ENCODE measurements at places on chromosomes 11 and 22.
A peak's percentile ranks its signal among the peaks of the same experiment; 100 is the strongest.

DNA sequence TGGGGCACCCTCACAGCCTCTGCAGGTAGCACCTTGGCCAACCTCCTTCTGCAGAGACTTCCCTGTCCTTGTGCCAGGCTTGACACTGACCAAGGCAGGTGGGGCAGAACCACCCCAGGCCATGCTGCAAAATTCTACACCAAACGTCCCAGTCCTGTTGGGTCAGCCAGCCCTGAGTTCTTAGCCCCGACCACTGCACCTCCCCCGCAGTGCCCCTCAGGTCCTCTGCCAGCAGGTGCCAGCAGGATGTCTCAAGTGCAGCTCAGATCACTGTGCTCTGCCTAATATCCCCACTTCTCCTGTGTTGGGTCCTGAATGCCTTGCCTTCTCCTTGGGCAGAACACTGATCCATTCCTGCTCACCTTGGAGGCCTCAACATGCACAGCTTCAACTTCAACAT is 999.7 kb downstream of the TBC1D22A start:
- no peak for DNase-seq

DNA sequence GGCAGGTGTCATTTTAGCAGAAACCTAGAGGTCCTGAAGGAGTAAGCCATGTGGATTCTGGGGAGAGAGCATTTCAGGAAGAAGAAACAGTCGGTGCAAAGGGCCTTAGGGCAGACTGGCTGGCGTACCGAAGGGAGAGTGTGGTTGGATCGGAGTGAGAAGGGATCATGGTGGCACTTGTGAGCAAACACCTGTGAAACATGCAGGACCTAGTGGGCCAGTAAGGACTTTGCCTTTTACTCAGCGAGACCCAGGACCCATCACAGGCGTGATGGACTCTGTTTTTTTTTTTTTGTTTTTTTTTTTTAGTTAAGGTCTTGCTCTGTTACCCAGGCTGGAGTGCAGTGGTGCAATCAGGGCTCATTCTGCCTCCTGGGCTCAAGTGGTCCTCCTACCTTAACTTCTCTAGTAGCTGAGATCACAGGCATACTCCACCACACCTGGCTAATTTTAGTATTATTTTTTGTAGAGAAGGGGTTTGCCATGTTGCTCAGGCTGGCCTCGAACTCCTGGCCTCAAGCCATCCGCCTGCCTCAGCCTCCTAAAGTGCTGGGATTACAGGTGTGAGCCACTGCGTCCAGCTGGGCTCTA is 3.5 kb upstream of the TSGA10IP start:
- no peak for DNase-seq

- DNase-seq = no peak
Measured at GRCh38 chr11:120880498-120881175, 143.3 kb upstream of the TBCEL start.

- peak; percentile 35 for DNase-seq
Measured at GRCh38 chr11:72220696-72221363, 3.7 kb upstream of the INPPL1 start.

GRCh38 chr11:33529461-33529860 is 171.2 kb downstream of the C11orf91 start:
- DNase-seq = no peak

Measured in ecto neural progenitor cell (in vitro differentiated cells).